ENCODE measurements at places on chromosomes 6 and 20. TPM values are rescaled to one million over a fixed set of nuclear protein-coding genes. Genes with fewer than 3 reads are reported as not detected.

Gene PI16
- polyA plus RNA-seq = 0.09 TPM

DNA sequence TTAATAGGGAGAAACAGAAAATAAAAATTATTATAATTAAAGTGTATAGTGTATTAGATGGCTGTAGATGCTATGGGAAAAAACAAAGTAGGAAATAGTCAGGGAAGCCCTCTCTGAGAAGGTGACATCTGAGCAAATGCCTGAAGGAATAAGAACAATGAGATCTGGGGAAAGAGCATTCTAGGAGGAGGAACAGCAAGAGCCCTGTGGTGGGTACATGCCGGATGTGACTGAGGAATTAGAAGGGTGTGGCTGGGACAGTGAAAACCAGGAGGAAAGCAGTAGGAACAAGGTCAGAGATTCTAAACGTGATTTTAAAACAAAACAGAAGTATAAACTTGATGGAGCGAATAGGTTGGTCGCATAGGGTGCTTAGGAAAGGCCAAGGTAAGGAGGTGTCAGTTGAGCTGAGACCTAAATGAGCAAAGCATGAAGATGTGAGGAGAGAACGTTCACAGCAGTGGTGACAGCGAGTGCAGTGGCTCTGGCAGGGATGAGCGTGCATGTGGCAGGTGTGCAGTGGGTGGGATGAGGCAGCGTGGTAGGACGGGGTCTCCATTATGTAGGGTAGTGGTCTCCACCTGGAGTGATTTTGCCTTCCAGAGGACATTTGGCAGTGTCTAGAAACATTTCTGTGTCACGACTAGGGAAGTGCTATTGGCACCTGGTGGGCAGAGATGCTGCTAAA, 97.1 kb upstream of the MRPS10 start:
- DNase-seq = no peak

DNA sequence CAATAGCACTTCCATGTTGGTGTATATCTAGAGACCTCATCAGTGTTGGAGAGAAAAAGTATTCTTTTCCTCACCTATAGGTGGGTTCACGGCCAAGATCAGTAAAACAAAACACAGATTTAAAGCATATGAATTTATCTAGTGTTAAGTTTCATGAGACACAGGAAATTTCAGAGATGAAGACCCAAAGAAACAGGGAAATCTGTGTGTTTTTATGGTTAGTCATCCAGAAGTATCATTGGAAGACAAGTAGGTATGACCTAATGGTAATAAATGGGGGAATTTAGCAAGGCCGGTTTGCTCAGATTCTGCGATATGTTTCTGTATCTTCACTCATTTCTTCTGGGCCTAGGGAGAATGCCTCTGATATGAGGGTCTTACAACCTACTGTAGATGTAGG, 419.6 kb upstream of the MARCKS start:
- no peak for DNase-seq

DNA sequence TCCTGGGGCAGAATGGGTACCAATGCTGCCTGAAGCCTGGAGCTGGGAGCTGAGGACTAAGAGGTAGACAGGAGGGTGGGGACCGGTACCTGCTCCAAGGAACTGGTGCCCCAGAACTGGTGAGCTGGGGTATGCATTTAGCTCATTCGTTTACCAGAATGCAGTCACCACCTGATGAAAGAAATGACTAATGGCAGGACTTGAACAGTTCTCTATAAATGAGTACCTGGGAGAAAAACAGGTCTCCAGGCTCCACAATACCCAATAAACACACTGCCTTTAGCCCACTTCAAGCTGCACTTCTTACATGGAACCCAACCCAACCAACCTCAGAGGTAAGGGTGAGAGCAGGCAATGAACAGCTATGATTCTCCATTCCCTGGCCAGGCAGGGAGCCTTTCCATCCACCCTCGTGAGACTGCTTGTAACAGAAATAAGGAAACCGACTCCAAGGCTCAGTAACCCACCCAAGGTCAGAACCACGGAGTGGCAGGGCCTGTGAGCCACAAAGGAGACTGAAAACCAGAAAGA, 15.4 kb downstream of the FKBP1A start:
- no peak for DNase-seq

DNA sequence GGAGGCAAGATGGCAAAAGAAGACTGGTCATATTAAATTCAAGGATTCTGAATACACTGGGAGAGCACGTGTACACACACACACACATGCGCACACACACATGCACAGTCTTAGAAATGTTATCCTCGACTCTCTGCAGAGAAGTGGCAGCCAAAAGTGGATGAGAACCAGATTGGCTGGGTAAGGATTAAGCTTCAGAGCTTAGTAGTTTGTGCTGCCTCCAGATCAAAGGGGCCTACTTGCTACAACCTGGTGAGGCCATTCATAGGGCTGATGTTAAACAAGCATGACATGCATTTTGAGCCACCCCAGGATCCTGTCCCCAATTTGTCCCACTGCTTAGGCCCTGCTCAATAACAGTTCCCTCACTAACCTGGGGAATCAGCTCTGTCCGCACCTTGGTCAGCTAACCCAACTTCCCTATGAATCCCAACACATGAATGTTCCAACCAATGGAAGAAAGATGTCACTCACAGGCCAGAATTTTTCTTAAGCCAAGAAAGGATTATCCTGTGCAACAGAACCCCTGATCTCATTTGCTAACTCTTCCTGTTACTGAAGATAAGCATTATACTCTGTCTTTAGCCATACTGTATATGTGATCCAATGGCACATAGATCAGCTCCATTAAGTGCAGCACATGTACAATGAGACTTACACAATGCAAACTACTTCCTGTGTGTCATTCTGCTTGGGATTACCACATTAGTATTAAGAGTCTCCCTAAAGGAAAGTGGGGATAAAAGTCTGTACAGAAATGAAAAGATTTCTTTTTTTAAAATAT, 31.0 kb downstream of the TOMM6 start:
- no peak for DNase-seq

DNA sequence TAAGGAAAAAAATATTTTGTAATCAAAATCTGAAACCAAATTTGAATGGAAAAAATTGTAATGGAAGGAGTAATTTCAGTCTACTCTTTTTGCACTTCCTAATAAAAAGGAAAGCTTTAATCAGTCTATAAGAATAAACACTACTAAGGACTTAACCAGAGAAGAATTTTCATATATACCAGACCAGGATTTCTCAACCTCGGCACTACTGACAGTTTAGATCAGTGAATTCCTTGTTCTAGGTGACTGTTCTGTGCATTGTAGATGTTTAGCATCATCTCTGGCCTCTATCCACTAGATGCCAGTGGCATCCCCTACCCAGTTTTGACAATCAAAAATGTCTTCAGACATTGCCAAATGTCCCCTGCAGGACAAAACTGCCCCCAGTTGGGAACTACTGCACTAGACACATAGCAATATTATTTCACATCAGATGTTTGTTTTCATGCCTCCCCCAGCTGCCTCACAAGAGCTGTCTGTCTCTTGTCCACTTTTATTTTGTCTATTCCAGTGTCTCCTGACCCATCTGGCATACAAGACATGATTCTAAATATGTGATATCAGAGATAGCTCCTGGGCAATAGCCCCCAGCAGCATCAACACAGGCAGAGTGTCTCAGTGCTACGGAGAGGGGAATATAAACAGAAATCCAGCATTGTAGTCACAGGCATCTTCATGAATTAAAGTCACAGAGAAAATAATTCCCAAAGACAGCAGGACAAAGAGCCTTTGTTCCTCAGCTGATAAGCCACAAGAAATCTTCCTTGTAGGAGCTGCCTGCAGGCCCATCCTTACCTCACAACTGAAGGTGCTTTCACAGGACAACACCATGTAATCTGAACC, 27.0 kb downstream of the DNAAF9 start:
- no peak for DNase-seq

GRCh38 chr6:56241124-56241802, 6.1 kb downstream of the COL21A1 start:
- no peak for DNase-seq

Gene SLC22A16
- not detected for polyA plus RNA-seq

Gene TM9SF4
- 101 TPM for polyA plus RNA-seq

GRCh38 chr20:15491575-15491974, 1081.7 kb downstream of the KIF16B start:
- no peak for DNase-seq

DNA sequence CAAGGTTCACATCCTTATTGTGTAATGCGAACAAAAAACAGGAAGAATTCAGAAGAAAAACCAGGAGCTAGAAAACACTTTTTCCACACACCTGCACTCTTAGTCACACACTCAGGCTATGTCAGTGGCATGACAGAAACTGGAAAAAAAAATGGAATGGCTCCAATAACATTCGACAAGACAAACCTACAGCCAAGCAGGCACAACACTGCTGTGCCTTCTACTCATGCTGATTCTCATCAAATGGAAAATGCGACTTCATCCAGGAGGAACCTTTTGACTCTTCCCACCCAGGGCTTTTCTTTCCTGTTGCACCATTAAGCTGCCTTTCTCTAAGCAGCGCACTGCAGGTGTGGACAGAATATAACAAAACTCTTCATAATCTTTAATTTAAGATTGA, 163.2 kb upstream of the BTBD3 start:
- DNase-seq = no peak

Data from BJ (cell line).